Stimulated activated CD4-positive, alpha-beta T cell treated with anti-CD3 and anti-CD28 coated beads, TNF-alpha, amount 100 ng/mL, for 4 hours (primary cell): ENCODE measurements at places on chromosomes 1 and 21.

- no peak for DNase-seq
Observed at GRCh38 chr1:64590316-64590715, 120.4 kb downstream of the CACHD1 start.

- no peak for DNase-seq
Observed at GRCh38 chr1:109116286-109116685, 2.4 kb downstream of the ELAPOR1 start.

DNA sequence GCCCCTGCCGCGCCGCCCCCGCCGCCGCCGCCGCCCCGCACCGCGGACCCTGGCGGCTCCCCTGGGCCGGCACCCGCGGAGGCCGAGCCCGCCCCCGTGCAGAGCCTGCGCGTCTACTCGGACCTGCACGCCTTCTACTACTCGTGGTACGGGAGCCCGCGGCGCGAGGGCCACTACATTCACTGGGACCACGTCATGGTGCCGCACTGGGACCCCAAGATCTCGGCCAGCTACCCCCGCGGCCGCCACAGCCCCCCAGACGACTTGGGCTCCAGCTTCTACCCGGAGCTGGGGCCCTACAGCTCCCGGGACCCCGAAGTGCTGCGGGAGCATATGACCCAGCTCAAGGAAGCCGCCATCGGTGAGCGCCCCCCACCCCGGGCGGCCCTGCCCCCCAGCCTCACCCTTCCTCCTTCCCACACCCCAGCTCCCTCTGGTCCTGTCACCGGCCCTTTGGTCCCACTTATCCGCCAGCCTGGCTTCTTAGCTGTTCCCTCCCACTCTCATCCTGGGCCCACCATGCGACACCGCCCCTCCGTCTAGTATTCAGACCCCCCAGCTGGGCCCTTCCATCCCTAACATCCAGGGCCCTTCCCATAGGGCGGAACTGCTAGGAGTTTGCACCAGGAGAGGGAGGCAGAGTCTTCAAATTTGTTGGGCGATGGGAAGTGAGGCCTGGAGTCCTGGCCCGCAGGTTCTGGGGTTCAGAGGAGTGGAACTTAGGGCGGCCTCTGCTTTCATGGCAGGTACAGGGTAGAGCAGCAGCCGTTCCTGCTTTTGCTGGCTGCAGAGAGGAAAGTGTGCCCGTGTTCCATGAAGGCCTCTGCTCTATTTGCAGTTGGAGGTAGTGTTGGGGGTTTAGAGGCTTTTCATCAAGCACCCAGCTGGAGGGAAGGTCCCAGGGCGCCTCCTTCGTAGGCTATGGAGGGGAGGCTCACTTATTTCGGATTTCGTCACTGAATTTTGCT is 1.0 kb downstream of the MANEAL start:
- no peak for DNase-seq

DNA sequence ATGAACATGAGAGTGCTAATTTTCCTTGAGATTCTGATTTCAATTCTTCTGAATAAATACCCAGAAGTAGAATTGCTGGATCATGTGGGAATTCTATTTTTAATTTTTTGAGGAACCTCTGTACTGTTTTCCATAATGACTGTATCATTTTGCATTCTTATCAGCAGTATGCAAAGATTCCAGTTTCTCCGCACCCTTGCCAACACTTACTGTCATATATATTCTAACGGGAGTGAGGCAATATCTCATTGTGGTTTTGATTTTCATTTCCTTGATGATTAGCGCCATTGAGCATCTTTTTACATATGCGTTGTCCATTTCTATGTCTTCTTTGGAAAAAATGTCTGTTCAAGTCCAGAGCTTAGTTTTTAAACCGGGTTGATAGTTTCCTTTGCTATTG is 33.2 kb downstream of the VCAM1 start:
- DNase-seq: no peak

- DNase-seq: no peak
Observed at GRCh38 chr1:109404838-109405237, 7.1 kb upstream of the SORT1 start.

DNA sequence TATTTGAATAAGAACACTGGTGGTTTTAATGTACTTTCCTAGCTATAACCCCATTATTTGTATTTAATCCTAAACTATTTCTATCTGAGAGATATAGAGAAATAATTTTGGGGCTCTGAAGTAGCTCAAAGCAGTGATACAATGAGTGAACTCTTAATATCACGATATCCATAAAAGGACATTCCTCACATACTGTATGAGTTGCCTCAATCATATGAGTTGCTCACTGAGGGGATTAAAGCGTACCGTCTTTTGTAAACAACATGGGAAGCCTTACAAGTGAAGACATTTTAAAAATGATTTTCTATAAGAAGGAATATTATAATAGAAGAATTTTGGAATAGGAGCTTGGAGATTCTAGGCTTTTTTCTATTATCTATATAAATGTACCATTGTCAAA is 21.5 kb downstream of the BRINP3 start:
- DNase-seq: no peak

DNA sequence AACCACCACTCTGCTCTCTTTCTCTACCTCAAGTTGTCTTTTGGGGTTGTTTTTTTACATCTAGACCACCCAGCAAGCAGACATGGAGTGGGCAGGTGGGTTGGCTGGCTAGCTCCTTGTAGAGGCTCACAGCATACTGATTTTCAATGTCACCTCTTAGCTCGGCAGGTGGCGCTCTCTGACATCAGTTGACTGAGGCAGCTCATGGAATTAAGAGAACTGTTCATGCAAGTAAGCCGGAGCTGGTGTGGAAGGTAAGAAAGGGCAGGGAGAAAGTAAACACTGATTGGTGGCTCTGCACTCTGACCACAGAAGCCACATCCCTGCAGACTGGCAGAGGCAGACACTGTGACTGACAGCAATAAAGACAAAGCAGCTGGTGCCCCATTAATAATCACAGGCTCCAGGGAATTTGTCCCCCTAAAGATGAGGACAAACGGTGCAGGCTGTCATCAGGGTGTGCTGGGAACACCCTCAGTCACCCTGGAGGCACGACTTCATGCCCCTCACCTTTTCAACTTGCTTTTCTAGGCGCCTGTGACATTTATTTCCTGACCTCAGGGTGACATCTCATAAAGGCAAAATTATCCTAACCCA is 226.8 kb downstream of the LMX1A start:
- DNase-seq: no peak

GRCh38 chr21:29501451-29501850 is 202.7 kb downstream of the BACH1 start:
- no peak for DNase-seq

DNA sequence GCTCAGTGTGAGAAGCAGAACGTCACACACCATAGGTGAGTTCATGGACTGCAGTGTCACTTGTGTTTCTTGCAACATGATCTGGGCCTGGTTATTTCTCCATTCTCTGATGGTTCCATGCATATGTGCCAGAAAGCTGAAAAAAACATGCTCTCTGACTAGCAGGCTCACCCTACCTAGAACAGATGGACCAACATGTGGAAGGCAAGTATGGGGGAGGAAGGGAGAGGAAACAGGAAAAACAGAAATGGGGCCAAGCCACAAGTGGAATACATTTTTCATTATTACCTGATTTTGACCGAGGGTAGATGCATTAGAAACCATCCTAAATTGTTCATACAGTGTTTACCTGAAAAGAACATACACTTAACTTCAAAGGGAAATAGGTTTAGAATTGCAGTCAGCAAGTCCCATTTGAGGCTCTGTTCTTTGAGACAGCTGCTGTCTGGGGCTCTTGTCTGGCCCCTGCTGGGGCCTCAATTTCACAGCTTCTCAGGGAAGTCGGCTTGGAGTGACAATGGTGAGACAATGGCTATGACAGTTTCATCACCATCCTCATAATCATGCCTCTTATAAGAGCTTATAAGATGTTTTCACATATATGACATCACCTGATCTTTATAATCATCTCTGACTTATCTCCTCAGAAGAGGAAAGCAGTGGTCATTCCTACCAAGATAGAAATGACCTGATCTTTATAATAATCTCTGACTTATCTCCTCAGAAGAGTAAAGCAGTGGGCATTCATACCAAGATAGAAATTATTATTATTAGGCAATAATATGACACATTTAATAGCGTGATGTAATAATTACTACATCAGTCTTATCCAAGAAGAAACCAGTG is 327.3 kb downstream of the SIPA1L2 start:
- no peak for DNase-seq

DNA sequence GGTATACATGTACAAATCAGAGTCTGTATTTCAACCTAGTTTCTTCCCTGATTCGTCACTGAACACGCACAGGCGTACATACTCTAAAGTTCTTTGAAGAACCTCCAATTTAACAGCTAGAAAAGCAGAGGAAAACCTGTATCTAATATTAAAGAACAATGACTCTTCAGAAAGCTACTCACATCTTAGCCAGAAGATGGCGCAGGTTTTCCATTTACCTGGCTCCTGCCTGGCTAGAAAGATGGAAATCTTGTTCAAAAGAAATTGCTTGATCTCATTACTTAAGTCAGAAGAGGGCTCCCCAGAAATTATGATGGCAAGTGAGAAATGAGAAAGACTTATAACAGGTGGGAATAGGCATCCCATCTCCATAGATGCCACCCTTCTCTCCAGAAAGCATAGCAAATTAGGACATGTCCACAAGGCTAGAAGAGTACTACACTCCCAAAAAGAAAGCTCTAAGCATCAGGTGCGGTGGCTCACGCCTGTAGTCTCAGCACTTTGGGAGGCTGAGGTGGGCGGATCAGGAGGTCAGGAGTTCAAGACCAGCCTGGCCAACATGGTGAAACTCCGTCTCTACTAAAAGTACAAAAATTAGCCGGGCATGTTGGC is 19.0 kb upstream of the L1TD1 start:
- DNase-seq: no peak
